Esophagus squamous epithelium (tissue), 5 donors: ENCODE measurements at places on chromosomes 6 and 20.

GRCh38 chr6:15073883-15074465 lies 171.9 kb upstream of the JARID2 start:
- DNase-seq, result no peak

DNA sequence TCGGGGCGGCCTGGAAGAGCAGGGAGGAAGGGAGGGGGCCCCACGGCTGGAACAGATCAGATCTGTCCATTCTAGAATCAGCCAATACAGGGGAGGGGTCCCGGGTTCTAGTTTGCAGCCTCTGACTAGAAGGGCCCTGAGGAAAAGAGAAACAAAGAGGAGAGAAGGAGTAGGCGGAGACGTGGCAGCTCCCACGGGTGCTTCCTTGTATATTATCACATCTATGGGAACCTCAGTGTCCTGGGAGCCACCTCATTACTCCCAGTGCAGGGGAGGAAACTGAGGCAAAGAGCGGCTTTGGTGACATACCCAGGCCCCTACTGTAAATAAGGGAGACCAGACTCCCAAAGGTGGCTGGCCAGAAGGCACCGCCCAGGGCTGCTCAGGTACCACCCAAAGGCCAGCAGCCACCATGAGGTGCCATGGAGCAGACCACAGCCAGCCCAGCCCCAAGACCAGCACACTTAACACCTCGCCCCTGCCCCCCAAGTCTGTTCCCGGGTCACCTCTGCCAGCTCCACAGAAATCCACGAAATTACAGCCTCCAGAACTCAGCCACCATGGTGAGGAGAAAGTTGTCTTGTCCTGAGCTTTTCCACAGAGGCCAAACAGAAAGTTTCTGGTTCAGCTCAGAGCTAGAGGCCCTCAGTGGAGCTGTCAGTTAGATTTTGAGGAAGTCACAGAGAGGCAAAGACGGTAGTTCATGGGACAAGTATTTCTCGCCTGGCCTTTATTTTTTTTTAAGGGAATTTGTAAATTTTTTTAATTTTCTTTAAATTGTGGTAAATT lies 2.1 kb downstream of the ZC3H12D start:
- no peak for DNase-seq

DNA sequence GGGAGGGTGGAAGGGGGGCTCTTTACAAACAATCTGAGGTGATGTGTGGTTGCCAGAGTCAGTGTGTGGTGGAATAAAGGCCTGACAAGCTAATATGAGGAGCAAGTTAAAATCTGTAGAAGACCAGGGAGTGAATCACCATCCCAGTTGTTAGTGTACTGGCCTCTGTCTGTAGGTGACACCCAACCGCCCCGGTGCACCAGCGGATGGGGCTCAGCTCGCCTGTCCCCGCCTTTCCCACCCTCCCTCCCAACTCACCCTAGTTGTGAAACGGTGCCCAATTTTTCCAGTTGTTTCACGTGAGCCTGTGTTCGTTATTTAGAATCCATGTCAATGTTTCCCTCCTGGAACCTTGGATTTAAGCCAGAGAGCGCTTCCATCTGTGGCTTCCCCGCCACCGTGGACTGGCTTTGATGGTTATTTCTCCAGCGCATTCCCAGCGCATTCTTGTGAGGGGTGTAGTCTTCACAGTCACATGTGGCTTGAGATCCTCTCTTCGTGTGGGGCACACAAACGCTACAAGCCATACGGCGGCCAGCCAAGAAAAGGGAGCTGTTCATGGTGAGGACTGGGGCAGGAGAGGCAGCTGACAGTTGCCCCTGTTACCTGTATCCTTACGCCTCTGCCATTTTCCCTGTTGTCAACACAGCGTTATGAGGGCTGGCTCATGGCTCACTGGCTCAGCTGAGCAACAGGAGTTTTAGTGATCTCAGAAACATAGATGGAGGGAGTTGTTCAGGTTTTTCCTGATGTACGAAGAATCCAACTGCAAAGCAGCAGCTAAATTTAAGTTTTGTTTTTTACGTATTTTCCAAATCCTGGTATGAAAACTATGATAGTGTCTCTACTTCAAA lies 137.6 kb downstream of the ZDHHC14 start:
- no peak for DNase-seq

DNA sequence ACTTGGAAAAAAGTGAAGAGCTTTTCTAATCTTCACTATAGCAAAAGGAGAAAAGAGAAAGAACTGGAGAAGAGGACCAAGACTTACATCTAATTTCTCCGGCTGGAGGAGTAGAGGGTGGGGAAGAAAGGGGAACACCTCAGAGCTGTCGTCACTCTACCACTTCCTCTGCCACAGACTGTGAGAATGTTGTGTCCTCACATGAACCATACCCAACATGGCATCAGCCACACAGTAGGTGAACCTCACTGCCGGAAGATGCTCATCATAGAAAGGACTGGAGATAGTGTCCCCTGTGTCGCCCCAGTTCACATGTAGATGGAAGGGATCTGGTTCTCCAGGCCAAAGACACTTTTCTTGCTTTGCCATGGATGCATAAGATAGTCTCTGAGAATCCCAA lies 604.4 kb upstream of the NOX3 start:
- no peak for DNase-seq

DNA sequence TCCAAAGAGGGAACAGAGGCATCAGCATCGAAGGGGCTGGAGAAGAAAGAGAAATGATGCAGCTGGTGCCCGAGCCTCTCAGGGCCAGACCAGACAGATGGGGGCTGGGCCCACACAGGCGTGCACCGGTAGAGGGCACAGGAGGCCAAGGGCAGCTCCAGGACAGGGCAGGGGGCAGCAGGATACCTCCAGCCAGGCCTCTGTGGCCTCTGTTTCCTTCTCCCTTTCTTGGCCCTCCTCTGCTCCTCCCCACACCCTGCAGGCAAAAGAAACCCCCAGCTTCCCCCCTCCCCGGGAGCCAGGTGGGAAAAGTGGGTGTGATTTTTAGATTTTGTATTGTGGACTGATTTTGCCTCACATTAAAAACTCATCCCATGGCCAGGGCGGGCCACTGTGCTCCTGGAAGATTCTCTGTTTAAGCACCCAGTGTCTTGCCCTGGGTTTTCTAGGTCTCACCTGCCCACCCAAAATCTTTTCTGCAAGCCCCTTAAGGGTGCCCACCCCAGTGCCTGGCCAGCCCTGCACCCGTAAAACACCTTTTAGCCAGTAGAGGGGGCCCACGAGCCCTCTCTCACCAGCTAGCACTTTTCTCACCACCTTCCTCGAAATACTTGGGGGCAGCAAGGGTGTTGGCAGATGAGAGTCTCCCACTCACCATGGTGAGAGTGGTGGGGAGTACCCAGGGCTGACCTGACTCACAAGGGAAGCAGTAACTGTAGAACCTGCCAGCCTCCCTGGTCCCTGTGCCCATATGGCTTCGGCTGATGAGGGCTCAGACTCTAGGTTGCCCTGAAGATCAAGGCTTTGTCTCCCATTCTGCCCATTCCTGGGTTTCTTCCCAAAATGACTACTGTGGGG lies 35.7 kb upstream of the ID1 start:
- DNase-seq, result no peak

- DNase-seq, result no peak
Observed at GRCh38 chr20:51749674-51750036, 18.5 kb downstream of the ATP9A start.

DNA sequence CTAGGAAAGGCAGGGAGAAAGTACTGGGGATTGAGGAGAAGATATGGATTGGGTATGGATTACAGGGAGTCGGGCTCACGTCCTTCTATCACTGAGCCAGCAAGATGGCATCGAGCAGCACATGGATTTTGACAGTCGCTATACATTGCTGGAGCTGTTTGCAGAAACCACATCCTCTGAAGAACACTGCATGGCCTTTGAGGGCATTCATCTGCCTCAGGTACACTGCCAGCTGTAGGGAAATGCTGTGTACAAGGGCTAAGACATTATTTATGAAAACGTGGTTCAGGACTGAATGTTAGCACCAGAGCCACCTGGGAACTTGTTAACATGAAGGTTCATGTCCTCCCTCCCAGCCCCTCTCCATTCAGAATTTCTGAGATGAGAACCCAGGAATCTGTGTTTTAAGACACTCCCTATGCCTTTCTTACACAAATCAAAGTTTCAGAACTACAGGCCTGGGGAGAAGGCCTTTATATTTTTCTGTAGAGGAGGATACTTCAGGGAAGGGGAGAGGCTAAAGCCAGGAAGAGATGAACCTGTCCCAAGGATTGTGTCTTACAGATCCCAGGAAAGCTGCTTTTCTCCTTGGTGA lies 3.5 kb downstream of the CUL9 start:
- DNase-seq, result no peak

DNA sequence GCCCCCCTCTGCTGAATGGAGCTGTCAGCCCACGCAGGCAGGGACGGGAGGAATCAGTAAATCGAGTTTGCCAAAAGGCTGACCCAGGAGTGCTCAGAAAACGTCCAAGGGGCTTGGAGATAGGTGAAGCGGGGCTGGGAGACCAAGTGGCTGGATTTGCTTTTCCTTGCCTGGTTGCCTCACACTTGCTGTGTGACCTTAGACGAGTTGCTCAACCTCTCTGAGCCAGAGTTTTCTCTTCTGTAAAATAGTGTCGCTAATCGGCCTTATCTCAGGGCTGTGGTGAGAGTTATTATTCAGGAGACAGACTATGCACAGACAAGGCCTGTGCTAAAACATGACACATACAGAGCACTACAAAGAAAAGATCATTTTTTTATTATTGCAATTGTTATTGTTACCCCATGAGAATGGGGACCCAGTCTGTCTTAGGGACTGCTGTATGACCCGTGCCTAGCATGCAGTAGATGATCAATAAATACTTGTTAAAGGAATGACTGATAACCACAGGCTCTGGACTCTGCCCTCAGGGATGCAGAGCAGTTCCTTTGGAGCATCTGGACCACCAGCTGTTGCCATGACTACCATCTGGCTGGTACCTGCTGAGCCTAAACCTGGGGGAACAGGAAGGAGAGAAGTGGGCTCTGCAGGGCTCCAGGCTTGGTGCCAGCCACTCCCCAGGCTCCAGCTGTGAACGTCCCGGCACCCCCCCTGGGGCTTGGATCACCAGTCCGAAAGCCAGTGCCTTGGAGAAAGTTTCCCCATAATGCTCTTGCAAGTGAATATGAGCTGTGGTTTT lies 901 bp downstream of the KCNK15 start:
- DNase-seq, result no peak

GRCh38 chr6:38404355-38404754 lies 235.4 kb downstream of the BTBD9 start:
- DNase-seq, result no peak

- DNase-seq, result no peak
Observed at GRCh38 chr6:110609101-110609500, 132.7 kb upstream of the SLC22A16 start.

DNA sequence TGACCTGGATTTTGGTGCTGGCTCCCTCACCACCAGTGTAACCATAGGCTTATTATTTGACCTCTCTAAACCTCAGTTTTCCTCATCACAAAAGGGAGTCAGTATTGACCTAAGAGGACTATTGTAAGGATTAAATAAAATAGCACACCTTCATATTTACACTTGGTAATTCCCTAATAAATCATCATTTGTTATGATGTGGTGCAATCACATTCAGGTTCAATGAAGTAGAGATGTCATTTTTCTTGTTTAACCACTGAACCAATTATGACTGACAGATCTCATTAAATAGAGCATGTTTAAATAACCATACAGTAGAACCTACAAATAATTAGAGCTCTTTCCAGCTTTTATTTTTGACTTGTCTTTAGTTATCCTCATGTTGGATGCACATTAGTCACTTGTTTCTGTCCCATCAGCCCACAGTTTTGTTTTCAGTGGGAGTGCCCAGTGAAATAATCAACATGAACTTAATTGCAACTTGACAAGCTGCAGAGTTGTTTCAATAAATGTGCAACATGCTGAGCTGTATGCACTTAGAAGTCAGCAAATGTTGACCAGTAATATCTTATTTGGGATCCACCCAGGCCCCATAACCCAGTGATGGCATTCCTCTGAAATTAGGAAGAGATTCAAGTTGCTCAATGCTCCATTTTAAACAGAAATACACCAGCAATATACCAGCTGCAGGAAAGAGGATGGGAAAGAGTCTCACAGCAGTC lies 451.7 kb upstream of the MARCKS start:
- DNase-seq, result no peak

DNA sequence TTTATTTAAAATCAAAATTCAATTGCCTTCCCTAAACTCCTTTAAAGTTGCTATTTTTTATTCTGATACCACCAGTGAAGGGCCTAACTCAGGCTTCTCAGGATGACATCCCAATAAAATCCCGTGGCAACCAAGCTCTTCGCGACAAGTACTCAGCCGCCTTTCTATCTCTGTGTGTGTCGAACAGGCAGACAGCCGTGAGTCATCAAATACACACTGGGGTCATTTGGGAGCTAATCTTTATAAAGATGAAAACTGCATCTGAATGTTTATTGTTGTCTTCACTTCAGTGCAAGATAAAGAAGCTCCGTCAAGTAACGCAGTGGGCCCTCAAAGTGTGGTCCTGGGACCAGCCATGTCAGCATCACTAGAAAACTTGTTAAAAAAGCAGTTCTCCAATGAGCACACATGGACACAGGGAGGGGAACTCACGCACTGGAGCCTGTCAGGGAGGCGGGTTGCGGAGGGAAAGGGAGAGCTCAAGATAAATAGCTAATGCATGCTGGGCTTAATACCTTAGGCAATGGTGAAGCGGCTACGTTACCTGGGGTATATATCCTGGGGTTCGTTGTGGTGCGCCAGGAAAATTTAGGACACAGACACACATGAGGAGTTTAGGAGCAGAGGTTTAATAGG lies 119.3 kb downstream of the RNF144B start:
- DNase-seq, result no peak

GRCh38 chr6:162539321-162539720 lies 188.2 kb downstream of the PRKN start:
- no peak for DNase-seq

- DNase-seq, result no peak
Observed at GRCh38 chr6:57283911-57284455, 33.4 kb upstream of the PRIM2 start.

DNA sequence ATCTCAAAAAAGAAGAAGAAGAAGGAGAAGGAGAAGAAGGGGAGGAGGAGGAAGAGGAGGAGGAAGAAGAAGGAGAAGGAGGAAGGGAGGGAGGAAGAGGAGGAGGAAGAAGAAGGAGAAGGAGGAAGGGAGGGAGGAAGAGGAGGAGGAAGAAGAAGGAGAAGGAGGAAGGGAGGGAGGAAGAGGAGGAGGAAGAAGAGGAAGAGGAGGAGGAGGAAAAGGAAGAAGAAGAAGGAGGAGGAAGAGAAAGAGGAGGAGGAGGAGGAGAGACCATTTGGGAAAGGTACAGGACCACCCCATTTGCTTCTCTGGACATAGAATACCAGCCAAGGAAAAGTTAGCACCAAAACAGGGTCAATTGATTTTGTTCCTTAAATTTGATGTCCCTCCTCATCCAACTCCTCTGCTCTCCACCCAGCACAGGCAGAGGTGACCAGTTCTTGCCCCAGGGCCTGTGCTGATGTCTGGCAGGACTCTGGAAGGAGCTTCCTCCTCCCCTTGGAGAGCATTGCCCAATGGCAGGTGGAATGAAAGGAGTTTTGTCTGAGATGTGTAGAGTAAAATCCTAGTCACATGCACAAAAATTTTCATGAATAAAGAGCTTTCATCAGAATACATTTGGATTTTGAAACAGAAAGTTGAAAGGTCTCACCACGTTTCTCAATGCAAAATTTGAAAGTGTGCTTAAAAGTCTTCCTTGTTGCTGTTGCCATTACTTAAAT lies 182.9 kb downstream of the LY86 start:
- DNase-seq, result no peak
